ENCODE measurements at places on chromosomes 5 and 9.
A peak's percentile ranks its signal among the peaks of the same experiment; 100 is the strongest.

GRCh38 chr5:107457138-107457537, 213.6 kb downstream of the EFNA5 start:
- DNase-seq: no peak

- DNase-seq: no peak
Measured at GRCh38 chr5:141711687-141712086, 29.7 kb upstream of the ARAP3 start.

GRCh38 chr5:82564963-82565362, 286.8 kb upstream of the RPS23 start:
- no peak for DNase-seq

- peak; percentile 56 for DNase-seq
Measured at GRCh38 chr5:134003064-134003816, 1.5 kb downstream of the VDAC1 start.

- DNase-seq: no peak
Measured at GRCh38 chr9:78453450-78453849, 156.5 kb downstream of the PSAT1 start.

DNA sequence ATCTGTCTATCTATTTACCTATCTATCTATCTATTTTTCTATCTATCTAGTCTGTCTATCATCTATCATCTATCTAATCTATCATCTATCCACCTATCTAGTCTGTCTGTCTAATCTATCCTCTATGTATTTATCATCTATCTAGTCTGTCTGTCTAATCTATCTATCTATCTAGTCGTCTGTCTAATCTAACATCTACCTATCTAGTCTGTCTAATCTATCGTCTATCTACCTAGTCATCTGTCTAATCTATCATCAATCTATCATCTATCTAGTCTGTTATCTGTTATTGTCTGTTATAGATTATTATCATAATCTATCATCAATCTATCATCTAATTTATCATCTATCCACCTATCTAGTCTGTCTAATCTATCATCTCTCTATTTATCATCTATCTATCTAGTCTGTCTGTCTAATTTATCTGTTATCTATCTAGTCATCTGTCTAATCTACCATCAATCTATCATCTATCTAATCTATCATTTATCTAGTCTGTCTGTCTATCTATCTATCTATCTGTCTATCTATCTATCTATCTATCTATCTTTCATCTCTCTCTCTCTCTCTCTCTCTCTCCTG, 80.2 kb upstream of the ZNF618 start:
- DNase-seq: no peak

DNA sequence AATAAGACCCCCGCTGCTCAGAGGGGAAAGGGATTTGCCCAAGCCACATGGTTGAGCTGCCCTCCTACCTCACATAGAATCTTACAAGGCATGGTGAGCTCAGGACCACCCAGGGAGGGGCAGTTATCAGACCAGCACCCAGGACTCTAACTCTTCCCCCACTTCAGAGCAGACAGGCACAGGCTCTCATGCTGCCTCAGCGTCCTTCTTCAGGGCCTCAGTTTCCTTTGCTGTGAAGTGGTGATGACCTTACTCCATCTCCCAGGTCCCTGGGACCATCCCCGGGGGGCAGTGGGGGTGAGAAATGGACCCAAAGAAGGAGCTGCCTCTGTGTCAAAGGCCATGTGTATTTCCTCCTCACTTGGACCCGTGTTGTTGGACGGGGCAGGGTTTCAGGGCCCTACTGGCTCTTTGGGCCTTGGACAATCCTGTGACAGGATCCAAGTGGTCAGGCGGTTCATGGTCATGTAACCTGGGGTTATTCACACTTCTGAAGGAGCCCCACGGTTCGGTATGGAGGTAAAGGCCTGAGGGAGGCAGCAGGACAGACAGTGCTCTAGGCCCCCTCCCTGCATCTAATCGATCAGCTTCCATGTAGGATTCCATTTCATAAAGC, 31.7 kb upstream of the CSF1R start:
- no peak for DNase-seq

DNA sequence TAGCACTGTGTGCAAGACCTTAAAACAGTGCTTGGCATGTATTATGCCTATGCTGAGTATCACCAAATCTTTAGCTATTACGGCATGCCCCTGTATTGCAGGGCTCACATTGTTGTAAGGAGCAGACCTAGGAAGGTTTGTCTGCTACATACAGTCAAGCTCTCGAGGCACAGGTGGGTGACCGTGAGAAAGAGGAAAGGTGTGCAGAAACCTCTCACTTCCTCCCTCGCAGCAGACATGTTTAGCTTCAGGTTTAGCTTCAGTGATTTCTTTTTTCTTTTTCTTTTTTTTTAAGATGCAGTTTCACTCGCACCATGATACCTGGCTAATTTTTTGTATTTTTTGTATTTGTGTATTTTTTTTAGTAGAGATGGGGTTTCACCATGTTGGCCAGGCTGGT, 275.8 kb upstream of the RIOK2 start:
- no peak for DNase-seq

- peak; percentile 88 for DNase-seq
Measured at GRCh38 chr5:139765409-139766217, 30.0 kb upstream of the PSD2 start.

DNA sequence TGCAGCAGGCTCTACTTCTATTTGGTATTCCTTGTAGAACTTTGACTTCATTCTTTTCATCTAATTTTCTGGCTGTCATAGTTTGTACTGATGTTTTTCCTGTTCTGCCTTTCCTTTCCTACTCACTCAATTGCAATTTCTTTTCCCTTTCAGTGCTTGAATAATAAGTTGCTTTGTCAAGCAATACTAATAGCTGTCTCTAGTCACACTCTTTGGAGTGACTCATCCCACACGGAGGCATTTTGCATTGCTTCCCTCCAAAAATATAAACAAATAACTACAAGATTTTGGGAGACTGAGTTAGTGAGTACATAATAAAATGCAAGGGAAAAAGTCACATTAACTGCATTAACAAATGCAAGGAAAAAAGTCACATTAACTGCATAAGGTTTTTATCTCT, 465.9 kb downstream of the CDH9 start:
- no peak for DNase-seq

- no peak for DNase-seq
Measured at GRCh38 chr9:134553061-134553891, 88.3 kb upstream of the COL5A1 start.

DNA sequence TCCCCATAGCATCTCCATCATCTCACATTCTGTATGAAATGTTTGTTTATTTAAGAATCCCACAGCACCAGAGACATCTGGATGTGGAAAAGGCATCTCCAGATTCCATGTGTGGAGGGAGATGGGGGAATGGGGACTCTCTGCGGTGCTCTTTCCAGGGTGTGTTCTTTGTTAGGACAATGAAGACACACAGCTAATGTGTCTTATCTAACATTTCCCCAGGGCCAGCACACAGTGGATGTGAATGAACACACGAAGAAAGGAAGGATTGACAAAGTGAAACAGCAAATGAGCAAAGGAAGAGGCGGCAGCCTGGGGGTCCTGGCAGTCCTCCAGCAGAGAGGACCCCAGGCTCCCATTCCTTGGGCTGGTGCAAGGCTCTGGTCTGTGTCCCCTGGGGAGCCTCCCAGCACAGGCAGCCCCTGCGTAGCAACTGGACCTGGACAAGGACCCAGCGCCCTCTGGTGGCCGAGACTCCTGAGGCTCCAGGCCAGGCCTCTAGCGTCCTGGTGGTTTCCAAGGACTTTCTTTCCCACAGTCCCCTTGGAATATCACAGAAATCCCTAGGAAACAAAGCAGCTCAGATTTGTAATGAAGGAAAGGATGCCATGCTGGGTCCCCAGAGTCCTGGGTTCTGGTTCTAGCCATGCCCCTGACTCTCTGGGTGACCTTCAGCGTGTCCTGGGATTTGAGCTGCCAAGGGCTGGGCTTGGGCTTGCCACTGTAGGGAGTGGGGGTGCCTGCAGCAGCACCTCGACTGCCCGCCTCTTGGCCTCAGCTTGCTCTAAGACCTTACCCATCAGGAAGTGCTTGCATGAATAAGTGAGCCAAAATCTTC, 3.5 kb upstream of the PDLIM7 start:
- peak; percentile 90 for DNase-seq

GRCh38 chr9:123074628-123075027, 41.2 kb downstream of the GPR21 start:
- no peak for DNase-seq

DNA sequence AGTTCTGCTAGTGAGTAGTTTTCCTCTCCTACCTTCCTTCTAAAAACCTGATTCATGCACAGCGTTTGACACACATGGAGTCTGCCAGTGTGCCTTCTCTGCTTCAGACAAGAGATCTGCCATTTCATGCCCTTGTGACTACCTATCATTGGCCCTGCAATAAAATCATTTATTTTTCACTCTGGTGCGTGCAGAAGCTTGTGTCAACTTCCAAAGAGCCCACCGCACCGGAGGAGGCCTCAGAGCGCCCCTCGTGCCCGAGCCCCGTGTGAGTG, 13.7 kb downstream of the HNRNPH1 start:
- no peak for DNase-seq

- no peak for DNase-seq
Measured at GRCh38 chr9:109317979-109318741, 2.7 kb downstream of the EPB41L4B start.

DNA sequence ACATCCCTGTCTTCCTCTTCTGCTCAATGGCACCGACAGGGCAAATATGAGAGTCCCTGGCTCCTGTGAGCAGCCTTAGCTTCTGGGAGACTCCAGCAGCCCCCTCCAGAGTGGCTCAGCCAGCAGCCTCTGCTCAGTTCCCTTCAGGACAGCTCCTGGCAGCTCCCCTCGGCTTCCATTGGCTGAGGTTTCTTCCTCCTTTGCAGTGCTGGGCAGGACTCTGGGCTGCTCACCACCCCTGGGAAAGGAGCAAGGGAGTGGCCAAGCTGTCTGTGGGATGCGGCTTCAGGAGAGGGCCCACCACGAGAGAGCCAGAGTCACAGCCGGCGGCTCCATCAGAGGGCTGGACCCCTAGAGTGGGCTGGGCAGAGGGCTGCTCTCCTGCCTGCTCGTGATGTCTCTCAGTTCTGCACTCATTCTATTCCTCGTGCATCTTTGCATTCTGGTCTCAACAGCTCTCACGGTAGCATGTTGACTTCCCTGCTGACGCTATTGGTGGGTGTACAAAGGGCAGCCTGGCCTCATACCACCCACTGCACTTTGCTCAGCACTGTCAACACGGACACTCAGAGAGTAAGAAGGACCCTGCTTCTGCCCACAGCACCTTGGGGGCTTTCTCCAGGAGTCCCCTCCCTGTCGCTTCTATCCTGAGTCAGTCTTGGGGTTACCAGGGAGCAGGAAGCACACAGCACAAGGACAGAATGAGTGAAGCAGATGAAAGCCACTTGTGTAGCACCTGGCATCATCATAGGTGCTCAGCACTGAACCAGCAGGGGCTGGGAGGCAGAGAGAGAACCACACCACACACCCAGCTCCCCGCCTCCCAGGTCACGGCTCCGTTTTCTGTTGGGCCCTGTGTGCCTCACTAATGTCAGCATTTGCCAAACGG, 80.9 kb upstream of the ALDH1B1 start:
- no peak for DNase-seq

- no peak for DNase-seq
Measured at GRCh38 chr5:173679909-173680630, 63.6 kb upstream of the BOD1 start.

GRCh38 chr9:81499021-81499454, 190.3 kb downstream of the TLE1 start:
- DNase-seq: no peak

GRCh38 chr9:8351436-8351835, 551.9 kb upstream of the DMAC1 start:
- no peak for DNase-seq

- DNase-seq: peak; percentile 46
Measured at GRCh38 chr5:150485693-150486401, 22.1 kb upstream of the NDST1 start.

DNA sequence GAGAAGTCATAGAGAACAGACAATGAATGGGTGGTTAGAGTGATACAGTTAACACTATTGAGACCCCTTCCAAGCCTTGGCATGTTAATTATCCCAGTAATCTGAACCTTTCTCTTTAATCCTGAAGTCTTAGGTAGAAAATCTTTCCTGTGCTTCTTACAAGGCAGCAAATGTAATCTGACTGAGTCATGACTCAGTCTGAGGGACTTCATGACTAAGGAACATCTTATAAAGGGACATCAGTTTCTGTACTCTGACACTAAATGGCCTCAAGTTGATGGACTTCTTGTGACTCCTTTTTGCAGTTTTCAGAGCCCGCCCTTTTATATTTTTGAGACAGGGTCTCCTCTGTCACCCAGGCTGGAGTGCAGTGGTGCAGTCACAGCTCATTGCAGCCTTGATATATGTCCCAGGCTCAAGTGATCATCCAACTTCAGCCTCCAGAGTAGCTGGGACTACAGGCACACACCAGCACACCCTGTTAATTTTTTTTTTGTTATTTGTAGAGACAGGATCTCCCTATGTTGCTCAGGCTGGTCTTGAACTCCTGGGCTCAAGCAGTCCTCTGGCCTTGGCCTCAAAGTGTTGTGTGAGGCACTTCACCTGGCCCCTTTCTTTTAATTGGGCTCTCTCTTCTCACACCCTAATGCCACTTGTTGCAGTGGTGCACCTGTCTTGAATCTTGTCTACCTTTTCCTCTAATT, 9.5 kb downstream of the EXOSC3 start:
- no peak for DNase-seq

GRCh38 chr9:37745970-37746369, 7.6 kb upstream of the TRMT10B start:
- DNase-seq: no peak
